ENCODE measurements at places on chromosomes 6 and 20.

- no peak for DNase-seq
Observed at GRCh38 chr6:168734523-168734922, 293.5 kb downstream of the SMOC2 start.

DNA sequence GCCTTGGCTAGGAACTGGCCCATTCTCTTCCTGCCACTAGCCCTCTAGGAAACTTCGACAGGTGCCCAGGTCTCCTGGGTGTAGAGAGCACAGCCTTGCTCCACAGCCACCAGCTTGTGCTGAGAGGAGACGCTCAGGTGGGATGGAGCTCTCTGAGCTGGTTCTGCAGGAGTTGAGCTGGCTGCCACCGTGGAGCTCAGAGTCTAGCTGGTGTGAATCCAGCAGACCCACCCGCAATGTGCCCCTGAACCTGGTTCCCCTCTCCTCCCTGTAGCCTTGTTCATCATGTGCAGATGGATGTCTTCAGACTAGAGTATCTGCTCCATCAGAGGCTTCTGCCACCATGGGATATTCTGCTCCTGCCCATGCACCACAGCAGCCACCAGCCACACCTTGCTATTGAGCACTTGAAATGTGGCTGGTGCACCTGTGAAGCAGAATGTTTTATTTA is 222.5 kb downstream of the SYNDIG1 start:
- DNase-seq, result no peak

- no peak for DNase-seq
Observed at GRCh38 chr6:30611856-30612194, 5.2 kb downstream of the PPP1R10 start.

DNA sequence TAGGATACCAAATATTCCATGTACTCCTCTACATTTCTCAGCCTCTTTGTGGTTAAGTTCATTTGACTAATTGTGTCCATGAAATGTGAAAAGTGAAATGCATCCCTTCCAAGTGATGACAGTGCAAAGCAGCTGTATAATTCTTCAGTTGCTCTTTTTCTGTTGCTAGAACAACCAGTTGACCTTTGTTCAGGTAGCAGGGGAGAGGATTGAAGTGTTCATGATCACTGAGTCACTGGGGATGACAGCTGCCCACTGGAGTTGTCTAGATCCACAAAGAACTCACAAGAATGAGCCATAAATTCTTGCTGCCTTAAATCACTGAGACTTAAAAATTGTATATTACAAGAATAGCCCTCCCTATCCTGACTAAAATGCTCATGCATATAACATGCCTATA is 254.6 kb downstream of the EPHA7 start:
- no peak for DNase-seq

GRCh38 chr6:155187994-155188706 is 75.7 kb upstream of the CLDN20 start:
- no peak for DNase-seq

DNA sequence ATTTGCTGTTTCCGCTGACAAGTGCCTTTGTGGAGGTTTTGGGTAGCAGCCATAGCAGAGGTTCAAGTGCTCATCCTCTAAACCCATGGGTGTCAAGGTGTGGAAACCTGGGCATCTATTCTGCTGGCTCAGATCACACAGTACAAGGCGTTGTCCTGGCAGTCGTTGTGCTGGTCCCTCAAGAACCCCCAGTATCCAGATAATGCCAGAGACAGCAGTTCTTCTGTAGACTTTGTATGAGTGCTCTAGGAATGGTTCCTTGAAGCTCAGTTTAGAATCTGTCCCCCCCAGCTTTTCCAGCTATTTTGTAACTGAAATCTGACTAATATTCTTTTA is 655.7 kb upstream of the MAP3K7 start:
- DNase-seq, result no peak

DNA sequence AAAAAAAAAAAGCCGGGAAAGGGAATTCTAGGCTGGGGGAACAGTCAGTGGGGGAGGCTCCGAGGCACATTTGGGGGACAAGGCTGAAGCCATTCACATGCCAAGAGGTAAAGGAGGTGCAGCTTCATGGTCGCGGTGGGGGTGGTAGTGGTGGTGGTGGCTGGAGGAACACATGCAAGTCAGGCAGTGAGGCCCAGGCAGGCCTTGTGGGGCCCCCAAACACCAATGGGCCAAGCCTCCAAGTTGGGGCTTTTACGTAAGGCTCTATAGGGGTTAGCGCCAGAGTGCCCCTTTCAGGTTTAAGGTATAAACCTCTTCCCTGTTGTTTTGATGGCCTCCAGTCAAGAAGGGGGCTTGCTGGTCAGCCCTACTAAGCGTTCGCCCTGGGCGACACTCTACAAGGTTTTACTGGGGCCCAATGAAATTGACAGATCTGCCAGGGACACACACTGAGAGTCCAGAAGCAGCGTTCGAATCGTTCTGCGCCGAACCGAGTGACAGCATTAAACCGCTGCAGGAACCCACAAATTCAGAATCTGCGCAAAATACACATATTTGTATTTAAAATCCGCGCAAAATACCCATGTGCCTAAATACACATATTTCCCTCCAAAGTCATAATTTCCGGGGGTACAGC is 818 bp upstream of the AP5S1 start:
- no peak for DNase-seq

- peak; percentile 27 for DNase-seq
Observed at GRCh38 chr6:18400831-18401446, 13.8 kb downstream of the RNF144B start.

- DNase-seq, result peak; percentile 89
Observed at GRCh38 chr20:561437-562231, 18.0 kb upstream of the CSNK2A1 start.

DNA sequence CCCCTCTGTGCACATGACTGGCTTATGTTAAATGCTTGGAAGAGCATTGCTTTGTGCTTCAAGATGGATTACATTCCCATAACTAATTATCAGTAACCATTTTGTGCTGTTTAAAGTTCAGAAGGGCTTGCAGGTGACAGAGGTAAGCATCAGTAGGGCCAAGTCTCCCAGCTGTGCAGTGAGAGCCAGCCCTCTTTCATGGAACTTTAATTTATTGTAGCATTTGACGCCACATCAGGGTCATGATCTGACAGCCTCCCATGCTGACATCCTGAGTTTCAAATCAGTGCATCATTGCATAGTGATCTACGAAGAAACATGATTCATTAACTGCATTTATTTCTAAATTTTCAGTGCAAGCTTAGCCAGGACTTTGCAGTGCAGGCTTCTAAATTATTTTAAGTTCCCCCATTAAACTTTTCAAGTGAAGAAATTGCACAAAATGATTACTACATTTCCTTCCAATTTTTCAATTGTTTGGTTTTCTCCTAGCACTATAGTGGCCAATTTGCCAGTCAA is 380.9 kb downstream of the UTRN start:
- DNase-seq, result no peak

DNA sequence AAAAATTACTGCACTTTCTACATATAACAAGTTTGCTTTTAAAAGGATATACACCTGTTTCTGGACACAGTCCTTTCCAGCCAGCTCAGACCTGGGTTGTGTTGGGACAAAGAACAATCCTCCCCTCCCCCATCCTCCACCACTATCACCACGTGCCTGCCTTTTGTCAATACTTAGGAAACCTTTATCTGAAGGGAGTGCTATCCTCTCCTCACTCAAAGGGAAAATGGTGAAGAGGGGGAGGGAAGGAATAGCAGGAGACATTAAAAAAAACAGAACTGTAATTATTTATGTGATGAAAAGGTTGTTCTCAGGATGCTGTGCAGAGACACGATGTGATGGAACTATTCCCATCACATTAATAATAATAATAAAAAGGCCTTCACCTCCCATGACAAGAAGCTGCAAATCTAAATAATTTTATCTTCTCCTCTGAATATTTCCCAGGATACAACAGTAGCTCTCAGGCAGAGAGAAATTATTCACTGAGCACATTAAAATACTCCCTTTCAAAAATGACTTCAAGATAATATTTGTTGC is 105.5 kb downstream of the NRSN1 start:
- DNase-seq, result peak; percentile 16

- DNase-seq, result no peak
Observed at GRCh38 chr20:10558635-10559187, 115.1 kb downstream of the JAG1 start.

DNA sequence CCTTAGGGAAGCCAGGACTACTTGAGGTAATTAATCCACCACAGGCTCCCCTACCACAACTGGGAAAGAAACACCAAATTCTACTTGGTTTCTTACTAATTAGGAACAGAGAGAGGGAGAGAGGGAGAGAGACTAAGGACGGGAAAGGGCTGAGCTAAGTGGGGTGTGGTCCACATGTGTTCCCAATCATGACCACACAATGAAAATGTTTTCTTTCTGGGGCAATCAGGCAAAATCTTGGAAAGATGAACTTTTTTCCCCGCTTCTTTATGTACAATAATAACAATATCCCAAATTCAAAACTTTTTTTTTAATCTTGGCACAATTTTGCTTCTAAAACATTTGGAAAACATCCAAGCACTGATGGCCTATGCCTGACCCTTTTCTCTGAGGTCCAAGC is 734.4 kb downstream of the MAFB start:
- no peak for DNase-seq

GRCh38 chr6:9766240-9766915 is 648.5 kb downstream of the TFAP2A start:
- DNase-seq, result peak; percentile 28

- DNase-seq, result no peak
Observed at GRCh38 chr6:110366256-110366655, 8.1 kb upstream of the METTL24 start.

GRCh38 chr6:44439270-44440045 is 52.0 kb downstream of the CDC5L start:
- peak; percentile 29 for DNase-seq

DNA sequence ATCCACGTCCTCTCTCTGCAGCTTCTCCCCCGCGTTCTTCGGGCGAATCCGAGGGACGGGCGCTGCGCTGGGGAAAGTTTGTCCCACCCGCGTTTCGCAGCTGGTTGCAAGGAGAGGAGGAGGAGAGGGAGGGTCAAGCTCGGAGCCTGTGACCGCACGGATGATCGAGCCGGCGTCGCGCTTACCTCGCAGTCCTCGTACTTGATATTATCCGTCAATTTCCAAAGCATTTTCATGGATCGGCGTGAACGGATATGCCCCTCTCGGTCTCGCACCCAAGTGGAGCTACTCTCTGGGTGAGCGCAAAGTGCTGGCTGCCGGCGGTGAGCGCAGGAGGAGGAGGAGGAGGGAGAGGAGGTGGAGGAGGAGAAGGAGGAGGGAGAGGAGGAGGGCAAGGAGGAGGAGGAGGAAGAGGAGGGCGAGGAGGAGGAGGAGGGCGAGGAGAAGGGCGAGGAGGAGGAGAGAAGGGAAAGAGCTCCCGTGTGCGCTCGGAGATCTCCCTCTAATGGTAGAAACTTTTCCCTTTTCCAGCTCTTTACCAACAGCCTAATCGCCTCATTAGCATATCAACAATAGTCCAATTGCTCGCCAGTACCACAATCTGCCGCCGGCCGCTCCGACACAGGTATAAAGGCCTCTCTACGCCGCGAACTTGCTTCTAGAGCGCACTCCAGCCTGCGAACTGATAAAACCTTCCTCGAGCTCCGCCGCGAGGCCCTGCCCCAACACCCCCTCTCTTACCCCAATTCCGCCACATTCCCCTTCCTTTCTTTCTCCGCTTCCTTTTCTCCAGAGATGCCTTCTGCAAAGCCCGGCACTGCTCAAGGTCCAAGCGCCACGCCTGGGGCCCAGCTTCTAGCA is at the start of gene TFAP2A:
TSS of gene TFAP2A (minus strand) at position 319 of the 861 bp plus-strand sequence. CDS start at position 236, 83 bp downstream.
- peak; percentile 65 for DNase-seq

DNA sequence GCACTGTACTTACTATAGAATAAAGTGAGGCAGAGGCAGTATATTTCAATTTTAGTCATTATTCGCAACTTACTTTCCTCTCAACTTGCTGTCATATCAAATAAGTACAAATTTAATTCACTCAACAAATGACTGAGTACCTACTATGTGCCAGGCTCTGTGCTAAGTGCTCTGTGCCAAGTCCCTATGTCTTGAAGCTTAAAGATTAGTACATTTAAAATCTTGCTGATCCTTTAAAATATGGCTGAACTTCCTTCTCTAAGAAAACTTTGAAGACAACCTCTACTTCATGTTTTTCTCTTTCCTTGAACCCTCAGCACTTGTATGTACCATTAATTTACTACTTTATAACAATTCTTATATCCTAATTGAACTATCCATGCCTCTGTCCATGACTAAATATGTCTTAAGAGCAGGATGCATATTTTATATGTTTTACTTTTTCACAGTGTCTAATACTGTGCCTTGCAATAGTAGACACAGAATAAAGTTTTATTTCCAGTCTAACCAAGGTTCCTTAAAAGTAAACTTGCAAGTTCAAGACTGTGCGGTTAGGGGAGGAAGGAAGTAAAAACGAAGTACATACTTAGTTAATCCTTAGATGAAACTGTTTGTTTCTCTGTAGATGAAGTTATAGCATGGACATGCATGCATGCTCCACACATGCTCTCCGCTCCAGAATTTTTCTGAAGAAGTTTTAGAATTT is 10.0 kb upstream of the LATS1 start:
- peak; percentile 97 for DNase-seq

GRCh38 chr6:134930463-134930862 is 19.4 kb downstream of the ALDH8A1 start:
- no peak for DNase-seq

GRCh38 chr20:53231061-53231460 is 258.9 kb downstream of the TSHZ2 start:
- DNase-seq, result no peak

DNA sequence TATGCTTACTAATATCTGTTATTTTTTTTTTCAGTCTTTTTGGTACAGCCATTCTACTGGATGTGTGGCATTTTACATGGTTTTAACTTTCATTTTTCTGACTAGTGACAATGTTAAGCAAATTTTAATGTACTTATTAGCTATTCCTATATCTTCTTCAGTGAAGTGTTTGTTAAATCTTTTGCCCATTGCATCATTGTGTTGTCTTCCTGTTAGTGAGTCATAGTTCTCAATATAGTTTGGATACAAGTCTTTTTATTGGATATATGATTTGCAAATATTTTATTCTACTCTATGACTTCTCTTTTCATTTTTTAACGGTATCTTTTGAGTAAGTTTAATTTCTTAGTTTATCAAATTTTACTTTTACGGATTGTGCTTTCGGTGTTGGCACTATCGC is 519.4 kb downstream of the CDKAL1 start:
- DNase-seq, result peak; percentile 38

GRCh38 chr6:155062866-155063341 is 67.8 kb downstream of the TIAM2 start:
- no peak for DNase-seq
